Glutamatergic neuron (in vitro differentiated cells): ENCODE measurements at places on chromosomes 3 and 15. TPM values are rescaled to one million over a fixed set of nuclear protein-coding genes. Genes with fewer than 3 reads are reported as not detected.

The IREB2 gene
- 82.4 TPM for total RNA-seq

GRCh38 chr3:164641071-164641470 is 437.2 kb downstream of the SI start:
- no peak for DNase-seq

The TMEM44 gene
- total RNA-seq: 35.3 TPM

DNA sequence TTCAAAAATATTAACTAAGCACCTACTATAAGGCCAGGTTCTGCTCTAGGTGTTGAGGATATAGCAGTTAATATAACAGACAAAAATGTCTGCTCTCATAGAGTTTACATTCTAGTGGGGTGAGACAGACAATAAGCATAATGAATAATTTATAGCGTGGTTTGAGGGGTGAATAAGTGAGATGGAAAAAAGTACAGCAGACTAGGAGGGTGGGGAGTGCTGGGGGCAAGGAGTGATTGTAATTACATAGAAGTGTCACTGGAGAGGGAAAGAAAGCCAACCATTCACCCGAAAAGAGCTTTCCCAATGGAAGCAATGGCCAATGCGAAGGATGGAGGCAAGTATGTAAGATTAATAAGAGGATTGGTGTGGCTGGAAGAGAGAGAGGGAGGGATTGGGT is 552.9 kb upstream of the KCNMB2 start:
- no peak for DNase-seq

The SI gene
- not detected for total RNA-seq

- DNase-seq: no peak
Observed at GRCh38 chr15:44159492-44159891, 35.6 kb downstream of the FRMD5 start.

- no peak for DNase-seq
Observed at GRCh38 chr3:23884481-23884880, 32.3 kb downstream of the NKIRAS1 start.

DNA sequence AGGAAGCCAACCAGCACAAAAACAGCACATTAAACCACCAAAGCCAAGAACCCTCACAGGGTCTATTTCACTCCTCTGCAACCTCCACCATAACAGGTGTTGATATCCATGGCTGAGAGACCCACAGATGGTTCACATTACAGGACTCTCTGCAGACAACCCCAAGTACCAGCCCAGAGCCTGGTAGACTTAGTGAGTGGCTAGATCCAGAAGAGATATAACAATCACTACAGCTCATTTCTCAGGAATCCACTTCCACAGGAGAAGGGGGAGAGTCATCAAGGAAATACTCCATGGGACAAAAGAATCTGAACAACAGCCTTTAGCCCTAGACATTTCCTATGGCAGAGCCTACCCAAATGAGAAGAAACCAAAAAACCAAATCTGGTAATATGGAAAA is 168.1 kb upstream of the CD96 start:
- DNase-seq: no peak

DNA sequence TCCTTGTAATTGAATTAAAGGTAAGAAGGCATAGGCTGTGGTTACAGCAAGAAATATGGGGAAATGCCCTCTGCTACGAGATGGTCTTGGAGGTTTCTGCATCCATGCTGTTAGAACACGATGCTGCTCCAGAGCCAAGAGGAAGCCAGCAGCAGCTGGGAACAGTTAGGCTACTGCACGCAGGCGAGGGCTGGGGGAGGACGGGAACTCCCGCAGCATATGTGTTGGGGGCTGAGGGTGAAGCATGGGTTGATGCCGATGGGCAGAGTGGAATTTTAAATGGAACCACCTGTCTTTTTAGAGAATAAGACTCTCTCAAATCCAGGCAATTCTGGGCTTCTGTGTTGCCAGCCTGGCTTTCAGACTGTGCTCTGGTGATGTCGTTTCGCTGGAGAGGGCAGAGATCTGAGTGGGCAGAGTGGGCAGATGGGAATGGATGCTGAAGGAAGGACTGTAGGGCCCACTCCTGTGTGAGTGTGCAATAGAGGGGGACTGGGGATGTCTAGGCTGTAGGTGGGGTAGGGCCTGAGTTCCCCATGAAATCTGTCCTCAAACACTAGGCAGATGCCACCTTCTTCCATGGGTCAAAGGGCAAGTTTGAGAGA is 417.0 kb upstream of the TPM1 start:
- peak; percentile 32 for DNase-seq

GRCh38 chr15:40367371-40367685 is 9.3 kb downstream of the DISP2 start:
- DNase-seq: no peak

The IL17RD gene
- total RNA-seq: 31.1 TPM

The ZNF774 gene
- total RNA-seq: 6.7 TPM

The GRIP2 gene
- 0.34 TPM for total RNA-seq

GRCh38 chr3:14179114-14179465 is 473 bp downstream of the LSM3 start:
- no peak for DNase-seq
